ENCODE measurements at places on chromosomes 11 and 22.

- DNase-seq: no peak
These were observed 102.0 kb downstream of the TBC1D22A start for GRCh38 chr22:46864314-46865051.

DNA sequence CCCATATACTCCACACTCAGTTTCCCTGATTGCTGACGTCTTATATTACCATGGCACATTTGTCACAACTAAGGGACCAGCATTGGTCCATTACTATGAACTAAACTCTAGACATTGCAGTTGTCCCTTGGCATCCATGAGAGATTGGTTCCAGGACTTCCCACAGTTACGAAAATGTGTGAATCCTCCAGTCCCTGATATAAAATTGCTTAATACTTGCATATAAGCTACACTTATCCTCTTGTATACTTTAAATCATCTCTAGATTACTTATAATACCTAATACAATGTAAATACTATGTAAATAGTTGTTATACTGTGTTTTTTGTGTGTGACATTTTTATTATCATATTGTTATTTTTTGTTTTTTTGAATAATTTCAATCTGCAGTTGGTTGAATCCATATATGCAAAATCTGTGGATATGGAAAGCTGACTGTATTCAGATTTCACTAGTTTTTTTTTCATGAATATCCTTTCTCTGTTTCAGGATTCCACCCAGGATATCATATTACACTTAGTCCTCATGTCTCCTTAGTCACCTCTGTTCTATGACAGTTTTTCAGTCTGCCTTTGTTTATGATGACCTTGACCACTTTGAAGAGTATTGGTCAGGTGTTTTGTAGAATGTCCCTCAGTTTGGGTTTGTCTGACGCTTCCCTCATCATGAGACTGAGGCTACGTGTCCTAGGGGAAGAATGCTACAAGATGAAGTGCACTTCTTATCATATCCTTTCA is 55.3 kb downstream of the INSC start:
- DNase-seq: no peak

DNA sequence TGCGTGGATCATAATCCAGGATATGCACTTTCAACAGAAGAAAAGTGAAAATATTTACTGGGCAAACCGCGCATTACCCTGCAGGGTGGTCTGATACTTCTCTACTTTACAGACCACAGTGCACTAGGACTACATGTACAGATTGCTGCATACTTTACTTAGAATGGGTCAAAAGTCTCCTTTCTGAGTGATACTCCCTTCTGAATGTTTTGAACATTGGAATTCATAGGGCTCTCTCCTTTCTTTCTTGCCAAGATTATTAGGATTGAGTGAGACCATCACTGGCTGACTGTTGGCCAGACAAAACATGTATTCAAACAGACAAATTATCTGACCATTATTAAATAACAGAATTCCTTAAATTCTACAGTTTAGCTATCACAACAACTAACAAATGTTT is 6.6 kb upstream of the FIBIN start:
- DNase-seq: no peak

GRCh38 chr22:40485813-40486667 is 115.6 kb downstream of the SGSM3 start:
- DNase-seq: no peak

GRCh38 chr11:123080015-123080414 is 18.1 kb upstream of the HSPA8 start:
- no peak for DNase-seq

DNA sequence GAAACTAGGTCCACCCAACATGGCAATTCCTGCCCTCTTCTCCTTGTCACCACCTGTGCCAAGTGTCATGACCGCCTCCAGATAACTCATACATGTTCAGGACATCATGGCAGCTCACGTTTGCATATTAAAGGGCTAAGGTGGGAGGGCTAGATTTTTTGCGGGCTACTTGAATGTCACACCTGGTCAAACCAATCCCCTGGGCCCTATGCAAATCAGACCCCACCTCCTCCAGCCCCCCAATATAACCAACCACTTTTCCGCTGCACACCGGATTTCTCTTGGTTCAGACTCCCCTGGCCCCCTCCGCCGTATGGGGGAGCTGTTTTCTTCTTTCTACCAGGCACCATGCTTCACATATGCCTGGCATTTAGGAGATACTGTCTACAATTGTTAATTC is 12.6 kb downstream of the UPB1 start:
- no peak for DNase-seq
